IPS DF 6.9 (cell line): ENCODE measurements at places on chromosomes 1 and 21.
A peak's percentile ranks its signal among the peaks of the same experiment; 100 is the strongest.

DNA sequence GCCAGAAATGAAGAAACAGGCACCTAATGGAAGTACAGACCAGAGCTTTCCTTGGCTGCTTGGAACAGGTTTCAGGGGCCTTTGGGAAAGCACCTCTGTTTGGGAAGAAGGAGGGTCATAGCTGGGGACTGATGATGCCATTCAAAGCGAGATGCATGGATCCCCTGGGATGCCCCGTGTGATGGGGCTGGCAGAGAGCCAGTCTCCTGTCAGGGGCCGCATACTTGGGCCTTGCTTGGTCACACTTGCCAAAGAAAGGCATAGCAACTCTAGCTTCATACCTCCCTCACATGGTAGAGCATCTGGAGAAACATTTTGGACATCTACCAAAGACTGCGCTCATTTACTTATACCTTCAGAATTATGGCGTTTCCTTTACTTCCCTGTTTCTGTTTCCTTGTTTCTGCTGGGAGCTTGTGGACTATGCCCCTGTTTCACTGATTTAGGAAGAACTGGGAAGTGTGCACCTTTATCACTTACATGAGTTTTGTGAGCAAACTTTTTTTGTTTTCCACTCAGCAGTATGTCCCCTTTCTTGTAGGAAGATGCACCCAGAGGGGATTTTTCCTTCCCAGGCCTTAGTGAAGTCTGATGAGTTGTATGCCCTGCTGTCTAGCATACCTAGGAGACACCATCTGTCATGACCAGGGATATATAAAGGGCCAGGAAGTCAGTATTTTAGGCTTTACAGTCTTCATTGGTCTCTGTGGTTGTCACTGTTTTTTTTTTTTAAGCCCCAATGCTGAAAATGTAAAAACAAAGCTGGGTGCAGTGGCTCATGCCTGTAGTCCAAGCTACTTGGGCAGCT, 19.8 kb upstream of the ST3GAL3 start:
- DNase-seq = no peak

- DNase-seq = no peak
Observed at GRCh38 chr1:157095551-157095950, 4.1 kb downstream of the ETV3L start.

GRCh38 chr1:22721122-22721873, 10.7 kb downstream of the EPHB2 start:
- no peak for DNase-seq

DNA sequence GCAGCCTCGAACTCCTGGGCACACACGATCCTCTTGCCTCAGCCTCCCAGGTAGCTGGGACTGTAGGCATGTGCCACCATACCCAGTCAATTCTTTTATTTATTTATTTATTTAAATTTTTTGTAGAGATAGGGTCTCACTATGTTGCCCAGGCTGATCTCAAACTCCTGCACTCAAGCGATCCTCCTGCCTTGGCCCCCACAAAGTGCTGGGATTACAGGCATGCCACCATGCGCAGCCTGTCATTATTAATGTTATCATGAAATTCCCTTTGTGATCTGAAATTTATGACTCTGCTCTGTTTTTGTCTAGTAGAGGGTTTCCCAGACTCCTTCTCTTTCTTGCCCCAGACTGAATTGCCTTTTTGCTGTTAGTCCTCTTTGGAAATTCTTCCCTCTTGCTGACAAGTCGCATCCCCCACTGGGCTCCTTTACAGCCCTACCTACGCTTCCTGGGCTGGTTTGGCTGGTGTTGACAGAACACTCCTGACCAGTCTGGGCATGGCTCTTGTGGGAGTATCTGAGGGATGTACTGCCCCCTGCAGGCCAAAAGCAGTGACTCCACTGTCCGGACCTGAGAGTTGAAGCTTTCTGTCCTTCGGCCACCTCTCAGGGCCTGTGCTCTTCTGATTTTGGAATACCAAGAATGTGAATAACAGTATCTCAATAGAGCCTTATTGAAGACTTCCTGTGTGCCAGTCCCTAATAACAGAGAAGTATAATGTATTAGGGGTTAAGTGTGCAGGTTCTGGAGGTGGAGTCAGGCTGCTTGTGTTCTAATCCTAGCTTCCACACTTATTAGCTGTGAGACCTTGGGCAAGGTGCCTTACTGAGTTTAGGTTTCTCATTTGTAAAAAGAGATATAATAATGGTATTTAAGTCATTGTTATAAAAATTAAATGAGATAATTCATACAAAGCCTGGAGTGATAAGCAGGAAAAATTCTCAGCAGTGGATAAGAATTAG, 28.2 kb downstream of the TCEANC2 start:
- DNase-seq = peak; percentile 92

DNA sequence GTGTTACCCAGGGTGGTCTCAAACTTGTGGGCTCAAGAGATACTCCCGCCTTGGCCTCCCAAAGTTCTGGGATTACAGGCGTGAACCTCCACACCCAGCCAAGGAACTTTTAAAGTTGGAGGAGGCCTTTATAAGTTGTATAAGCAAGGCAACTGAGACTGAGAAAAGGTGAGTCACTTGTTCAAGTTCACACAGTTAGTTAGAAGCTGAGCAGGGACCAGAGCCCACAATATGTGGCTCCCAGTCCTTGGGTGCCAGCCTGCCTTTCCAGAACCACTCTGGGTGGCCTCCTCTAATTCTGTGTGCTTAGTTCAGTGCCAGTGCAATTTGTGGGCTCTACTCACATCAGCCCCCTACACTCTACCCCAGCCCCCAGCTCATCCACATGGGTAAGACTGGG, 3.7 kb downstream of the RAB25 start:
- no peak for DNase-seq

- no peak for DNase-seq
Observed at GRCh38 chr1:26799479-26800142, 11.9 kb downstream of the PIGV start.

DNA sequence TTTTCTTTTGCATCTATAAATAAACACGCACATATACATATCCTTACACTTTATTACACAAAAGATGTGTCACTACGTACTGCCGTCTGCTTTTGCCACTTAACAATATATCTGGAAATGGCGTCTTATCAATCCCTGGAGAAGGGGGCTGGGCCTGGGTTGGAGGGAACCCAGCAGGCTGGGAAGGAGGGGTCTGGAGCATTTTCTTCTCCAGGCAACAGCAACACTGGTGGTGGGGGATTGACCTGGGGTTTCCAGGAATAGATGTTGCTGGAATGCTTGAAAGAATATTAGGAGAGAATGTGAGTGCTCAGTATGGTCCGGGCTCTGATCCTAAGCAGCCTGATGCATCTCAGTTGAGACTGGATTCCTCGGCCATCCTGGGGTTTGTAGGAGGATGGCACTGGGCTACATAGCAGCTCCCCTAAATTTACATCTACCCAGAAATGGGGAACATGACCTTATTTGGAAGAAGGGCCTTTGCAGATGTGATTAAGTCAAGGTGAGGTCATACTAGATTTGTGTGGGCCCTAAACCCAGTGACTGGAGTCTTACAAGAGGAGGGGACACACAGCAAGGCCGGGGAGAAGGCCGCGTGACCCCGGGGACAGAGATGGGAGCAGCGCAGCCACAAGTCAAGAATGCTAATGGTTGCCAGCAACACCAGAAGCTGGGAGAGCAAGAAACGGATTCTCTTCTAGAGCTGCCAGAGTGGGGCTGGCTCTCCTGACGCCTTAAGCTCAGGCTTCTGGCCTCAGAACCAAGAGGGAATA, 98.6 kb downstream of the SIK1 start:
- no peak for DNase-seq
